ENCODE measurements at places on chromosomes 6 and 20.
A peak's percentile ranks its signal among the peaks of the same experiment; 100 is the strongest.

GRCh38 chr6:72798196-72798595, 176.3 kb downstream of the KCNQ5 start:
- no peak for DNase-seq

GRCh38 chr20:13809855-13810254, 25.0 kb downstream of the NDUFAF5 start:
- DNase-seq: no peak

DNA sequence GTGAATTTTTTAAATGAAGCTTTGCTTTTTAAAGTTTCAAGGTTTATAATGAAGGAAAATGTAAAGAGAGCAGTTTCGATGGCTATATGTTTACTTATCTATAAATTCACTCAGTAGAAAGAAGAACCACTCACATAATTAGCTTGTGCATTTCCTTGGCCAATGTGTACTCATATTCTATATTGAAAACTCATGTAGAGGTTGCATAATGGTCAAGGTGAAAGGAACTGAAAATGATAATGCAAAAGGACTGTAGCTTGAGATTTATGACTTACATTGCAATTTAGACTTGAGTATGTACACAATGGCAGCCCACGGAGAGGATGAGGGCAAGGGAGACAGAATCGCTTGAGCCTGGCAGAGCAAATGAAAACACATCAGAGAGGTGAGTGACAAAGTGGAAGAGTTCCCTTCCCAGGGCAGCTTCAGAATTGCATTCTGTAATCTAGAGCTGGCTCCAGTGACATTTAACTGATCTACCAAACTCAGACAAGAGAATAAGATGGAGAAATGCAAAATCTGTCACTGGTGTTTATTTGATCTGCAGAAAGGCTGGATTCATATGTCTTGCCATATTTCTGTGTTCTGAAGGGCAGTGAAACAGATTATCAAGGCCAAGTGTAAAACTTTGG, 191.8 kb downstream of the TMEM200A start:
- DNase-seq: no peak

GRCh38 chr6:16265351-16266341, 27.3 kb downstream of the GMPR start:
- DNase-seq: no peak

DNA sequence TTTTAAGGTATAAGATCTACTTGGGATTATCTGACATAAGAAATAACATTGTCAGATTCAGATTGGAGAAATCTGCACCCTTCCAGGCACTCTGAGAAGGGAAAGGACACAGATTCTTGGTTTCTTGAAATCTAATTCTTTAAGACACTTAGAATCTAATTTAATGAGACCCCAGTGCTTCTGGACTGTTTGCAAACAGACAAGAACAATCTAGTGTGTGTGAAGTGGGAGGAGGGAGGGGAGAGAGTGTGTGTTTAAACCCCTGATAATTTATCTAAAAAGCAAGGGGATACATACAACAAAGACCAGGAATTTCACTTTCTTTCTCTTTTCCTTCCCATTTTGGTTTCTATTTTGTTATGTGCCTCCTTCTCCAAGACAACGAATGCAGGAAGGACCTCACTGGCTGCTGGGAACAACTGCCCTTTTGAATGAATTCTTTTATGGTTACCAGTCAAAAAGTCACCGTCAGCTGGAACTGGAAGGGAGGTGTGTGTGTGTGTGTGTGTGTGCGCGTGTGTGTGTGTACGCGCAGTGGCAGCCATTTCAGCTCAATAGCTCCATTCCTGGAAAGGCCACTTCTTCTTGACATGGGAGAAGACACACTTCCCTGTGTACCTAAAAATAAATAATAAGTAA, 129.4 kb downstream of the BCAS1 start:
- no peak for DNase-seq

DNA sequence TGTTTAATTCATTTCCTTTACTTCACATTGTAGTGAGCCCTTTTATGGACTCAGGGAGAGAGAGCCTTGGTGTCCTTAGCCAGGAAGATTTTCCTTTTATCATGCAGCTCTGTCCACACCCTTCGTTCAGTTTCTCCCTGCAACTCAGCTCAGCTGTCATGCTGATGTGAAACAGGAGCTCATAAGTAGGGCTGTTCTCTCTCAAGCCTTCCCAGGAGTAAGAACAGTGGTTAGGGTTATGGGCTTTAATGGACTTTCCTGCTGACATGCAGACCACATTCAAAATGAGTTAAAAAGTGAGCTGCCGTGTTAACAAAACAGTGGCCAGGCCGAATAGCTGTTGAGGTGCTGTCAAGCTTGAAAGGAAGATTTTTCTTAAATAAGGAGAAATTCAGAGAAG, 104.1 kb downstream of the BCKDHB start:
- DNase-seq: no peak

- DNase-seq: no peak
Measured at GRCh38 chr6:43817192-43817591, 47.2 kb downstream of the VEGFA start.

GRCh38 chr6:94215552-94215951, 796.2 kb upstream of the EPHA7 start:
- no peak for DNase-seq

GRCh38 chr20:20410678-20411077, 42.8 kb downstream of the INSM1 start:
- peak; percentile 74 for DNase-seq

DNA sequence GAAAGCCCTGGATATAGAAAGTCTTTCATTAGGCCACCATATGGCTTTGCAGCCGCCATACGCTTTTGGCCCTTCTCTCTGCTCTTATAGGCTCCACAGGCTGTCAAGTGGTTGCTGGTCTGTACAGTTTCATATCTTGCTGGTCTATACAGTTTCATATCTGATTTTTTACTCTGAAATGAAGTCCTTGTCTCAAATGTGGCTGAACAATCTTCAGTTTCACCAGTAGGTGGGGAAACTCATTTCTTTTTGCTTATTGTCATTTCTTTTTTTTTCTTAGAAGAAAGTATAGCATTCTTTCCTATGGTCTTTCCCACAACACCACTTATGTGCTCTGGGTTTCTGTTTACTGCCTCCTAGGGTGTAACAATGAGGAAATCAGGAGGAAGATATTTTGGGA, 771.4 kb upstream of the MMS22L start:
- DNase-seq: no peak

- no peak for DNase-seq
Measured at GRCh38 chr20:32012159-32012688, 2.0 kb downstream of the CCM2L start.

DNA sequence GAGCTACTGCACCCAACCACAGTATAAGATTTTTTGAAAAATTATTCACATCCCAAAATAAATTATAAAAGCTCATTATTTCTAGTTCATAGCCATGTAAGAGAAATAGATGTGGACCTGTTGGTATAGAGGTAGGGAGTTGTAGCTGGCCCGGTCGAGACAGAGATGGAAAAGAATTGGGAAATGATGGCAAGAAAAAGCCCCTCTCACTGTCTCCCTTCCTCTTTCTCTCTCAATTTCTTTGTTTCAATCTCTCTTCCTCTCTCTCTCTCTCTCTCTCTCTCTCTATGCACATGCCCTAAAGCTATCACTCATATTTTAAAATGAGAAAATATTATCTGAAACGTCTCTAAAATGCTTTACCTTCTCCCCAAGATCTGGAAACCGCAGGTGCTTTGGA, 80.7 kb upstream of the CD83 start:
- DNase-seq: no peak

DNA sequence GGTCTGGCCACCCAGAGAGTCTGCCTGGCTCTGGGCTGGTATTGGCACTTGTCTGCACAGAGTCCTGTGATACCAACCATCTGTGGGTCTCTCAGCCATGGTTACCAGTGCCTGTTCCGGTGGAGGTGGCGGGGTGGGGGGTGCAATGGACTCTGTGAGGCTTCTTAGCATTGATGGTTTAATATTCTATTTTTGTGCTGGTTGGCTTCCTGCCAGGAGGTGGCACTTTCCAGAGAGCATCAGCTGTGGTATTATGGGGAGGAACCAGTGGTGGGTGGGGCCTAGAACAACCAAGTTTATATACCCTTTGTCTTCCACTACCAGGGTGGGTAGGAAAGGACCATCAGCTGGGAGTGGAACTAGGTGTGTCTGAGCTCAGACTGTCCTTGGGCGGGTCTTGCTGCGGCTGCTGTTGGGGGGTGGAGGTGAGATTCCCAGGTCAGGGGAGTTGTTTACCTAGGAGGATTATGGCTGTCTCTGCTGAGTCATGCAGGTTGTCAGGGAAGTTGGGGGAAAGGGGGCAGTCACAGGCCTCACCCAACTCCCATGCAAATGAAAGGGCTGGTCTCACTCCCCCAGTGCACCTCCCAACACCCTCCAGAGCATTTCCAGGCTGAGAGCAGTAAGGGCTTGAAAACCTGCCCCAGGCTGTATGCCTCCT, 117.5 kb downstream of the FLRT3 start:
- no peak for DNase-seq

DNA sequence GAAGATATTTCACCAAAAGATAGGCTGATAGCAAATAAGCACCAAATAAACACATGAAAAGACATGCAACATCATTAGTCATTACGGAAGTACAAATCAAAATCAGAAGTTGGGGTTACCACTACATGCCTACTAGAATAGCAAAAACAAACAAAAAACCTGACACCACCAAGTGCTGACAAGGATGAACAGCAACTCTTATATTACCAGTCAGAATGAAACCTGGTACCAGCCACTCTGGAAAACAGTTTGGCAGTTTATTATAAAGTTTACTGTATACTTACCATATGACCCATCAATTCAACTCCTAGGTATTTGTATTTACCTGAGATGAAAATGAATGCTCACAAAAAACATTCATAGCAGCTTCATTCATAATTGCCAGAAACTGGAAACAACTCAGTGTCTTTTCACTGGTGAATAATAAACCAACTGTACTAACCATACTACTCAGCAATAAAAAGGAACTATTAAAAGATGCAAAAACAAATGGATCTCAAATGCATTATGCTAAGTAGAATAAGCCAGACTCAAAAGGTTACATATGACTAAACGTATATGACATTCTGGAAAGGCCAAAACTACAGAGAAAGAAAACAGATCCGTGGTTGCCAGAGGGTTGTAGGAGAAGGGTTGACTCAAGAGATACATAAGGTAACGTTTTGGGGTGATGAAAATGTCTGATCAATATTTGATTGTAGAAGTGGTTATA, 33.0 kb downstream of the NUP153 start:
- DNase-seq: no peak

- DNase-seq: no peak
Measured at GRCh38 chr6:142653710-142654420, 291.1 kb downstream of the HIVEP2 start.

DNA sequence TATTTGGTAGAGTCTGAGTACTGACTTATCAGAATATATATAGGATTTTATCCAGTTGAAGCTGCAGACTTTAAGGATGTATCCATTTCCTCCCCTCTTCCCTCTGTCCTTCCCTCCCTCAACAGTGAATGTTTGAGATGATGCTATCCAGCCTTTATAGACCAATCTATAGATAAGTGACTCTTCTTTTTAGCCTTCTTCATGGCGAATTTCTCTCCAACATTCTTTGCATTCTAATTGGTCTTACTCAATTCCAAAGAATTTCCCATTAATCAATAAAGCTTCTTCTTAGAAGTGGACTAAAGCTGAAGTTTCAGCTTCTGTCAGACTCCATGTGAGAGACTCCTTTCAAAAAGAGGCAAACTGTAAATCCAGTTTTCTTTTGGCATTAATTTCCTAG, 99.3 kb downstream of the AIG1 start:
- DNase-seq: no peak

DNA sequence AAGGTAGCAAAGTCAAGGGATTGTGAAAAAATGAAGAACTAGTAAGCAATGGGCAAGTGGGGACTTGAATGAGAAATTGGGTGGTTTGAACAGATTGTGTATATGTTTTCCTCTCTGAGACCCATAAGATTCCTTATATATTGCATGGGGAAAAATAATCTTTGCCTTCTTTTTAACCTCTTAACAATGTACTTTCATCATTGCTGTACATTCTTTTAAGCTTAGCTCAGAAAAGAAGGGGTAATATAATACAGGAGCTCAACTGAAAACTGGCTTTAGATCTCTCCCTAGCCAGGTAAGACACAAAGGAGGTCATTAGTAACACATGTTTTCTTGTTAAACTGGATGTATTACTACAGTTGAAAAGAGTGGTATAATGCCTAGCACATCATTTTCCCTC, 287.2 kb downstream of the RNF144B start:
- DNase-seq: no peak

- DNase-seq: peak; percentile 53
Measured at GRCh38 chr6:22071270-22072041, 225.4 kb downstream of the PRL start.

- no peak for DNase-seq
Measured at GRCh38 chr20:42336576-42336975, 718.4 kb upstream of the CHD6 start.

DNA sequence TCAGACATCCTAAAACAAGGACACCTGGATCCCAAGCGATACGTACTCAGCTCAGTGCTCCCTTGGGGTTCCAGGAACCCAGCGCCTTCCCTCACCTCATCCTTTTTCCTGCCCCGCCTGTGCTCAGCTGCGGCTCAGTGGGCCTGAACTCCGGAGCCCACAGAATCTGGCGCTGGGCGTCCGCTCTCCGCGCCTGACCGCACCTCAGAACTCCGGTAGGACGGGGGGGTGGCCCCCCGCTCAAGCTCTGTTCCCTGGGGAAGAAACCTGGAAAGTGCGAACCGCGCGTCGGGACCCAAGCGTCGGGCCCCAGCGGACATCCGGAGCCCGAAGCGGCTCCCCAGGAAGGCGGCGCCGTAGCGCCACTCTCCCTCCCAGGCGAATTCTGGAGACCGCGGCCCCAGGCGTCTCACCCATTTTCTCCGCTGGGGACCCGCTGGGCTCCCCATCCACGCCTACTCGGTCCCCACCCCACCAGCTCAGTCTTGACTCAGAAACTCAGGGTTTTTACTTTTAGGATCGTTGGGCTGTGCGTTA, 336 bp upstream of the LY6G5C start:
- no peak for DNase-seq

DNA sequence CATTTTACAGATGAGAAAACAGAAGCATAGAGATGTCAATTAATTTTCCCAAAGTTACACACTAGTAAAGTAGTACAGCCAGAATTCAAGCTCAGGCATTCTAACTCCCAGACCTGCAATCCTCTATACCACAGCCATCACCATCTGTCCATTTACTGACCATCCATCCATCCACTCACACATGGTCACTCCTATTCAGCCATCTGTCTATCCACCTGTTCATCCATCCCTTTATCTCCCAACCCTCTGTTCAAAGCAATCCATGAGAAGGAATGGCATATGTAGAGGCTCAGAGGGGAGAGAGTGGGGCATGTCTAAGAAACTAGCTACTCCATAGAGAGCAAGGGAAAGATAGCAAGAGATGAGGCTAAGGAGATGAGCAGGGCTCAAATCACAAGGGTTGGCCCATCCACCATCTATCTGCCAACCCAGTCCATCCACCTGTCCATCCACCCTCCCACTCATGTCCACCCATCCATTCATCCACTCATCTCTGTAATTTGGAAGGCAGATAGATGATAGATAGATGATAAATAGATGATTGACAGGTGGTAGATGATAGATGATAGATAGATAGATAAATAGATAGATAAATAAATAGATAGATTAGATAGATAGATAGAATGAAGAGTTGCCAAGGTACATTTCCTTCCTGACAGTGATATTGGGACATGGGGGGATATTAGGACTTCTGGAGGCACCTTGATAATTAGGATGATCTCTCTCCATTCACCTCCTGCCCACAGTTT, 12.2 kb upstream of the C6orf132 start:
- no peak for DNase-seq

- DNase-seq: no peak
Measured at GRCh38 chr6:43865932-43866645, 96.1 kb downstream of the VEGFA start.

GRCh38 chr6:48135323-48136084, 24.5 kb upstream of the PTCHD4 start:
- no peak for DNase-seq

- DNase-seq: no peak
Measured at GRCh38 chr6:35500782-35501181, 3.9 kb upstream of the TEAD3 start.
